ENCODE measurements at places on chromosomes 6 and 20.
A peak's percentile ranks its signal among the peaks of the same experiment; 100 is the strongest.

GRCh38 chr6:157558487-157559200 is 177.7 kb downstream of the ZDHHC14 start:
- DNase-seq, result no peak

GRCh38 chr20:10940941-10941340 is 267.1 kb upstream of the JAG1 start:
- no peak for DNase-seq

DNA sequence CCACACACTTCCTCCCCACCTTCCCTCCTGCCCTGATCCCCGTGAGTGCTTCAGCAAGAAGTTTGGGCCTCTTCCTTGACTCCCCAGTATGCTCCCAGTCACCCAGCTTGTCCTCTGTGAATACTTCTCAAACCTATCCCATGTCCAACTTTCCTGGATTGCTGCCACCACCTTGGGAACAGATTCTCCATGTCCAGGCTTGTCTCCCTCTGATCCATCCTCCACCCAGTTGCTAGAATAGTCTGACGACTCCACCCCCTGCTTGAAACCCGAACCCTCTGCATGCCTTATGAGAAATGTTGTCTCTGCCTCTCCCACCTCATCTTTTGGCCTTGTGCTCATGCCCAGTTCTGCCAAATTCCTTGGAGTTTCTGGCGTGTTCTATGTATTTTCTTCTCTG is 108.0 kb downstream of the PPP1R14C start:
- peak; percentile 62 for DNase-seq

DNA sequence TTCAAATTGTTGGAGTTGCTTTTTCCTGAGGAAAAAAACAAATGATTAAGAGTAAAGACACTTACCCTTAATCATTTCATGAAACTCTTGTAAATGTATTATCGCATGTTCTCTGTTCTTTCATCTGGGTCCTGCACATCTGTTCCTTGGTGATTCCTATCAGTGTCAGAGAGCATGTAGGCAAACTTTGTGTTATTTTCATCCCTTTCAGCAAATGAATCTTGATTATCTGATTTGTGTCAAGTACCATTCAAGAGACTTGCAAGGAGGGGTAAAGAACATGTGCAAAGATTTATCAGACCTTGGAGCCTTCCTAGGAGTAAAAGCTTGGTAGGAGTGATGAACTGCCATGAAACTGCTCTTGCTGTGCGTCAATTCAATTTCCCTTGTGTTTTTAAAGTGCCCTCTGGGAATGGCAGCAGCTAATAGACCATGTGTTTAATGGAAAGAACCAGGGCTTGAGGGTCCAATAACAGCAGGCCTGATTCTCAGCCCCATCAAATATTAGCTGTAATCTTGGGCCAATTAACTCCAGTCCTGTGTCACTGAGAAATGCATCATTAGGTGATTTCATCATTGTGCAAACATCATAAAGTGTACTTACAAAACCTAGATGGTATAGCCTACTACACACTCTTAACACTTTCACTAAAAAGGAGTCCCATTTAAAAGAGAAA is 118.9 kb upstream of the CEP85L start:
- DNase-seq, result no peak

DNA sequence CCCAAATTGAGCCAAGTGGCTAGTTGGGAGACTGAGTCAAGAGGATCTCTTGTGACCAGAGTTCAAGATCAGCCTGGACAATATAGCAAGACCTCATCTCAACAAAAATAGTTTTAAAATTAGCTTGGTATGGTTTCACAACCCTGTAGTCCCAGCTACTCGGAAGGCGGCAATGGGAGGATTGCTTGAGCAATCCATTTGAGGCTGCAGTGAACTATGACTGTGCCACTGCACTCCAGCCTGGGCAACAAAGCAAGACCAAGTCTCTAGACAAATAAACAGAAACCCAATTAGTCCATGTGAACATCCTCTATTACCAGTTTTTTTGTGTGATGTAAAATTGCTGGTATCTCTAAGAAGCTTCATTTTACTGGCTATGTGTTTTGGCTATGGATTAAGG is 106.2 kb downstream of the TULP4 start:
- DNase-seq, result peak; percentile 84

- no peak for DNase-seq
These were observed 307.0 kb upstream of the PRDM1 start for GRCh38 chr6:105779110-105779509.

DNA sequence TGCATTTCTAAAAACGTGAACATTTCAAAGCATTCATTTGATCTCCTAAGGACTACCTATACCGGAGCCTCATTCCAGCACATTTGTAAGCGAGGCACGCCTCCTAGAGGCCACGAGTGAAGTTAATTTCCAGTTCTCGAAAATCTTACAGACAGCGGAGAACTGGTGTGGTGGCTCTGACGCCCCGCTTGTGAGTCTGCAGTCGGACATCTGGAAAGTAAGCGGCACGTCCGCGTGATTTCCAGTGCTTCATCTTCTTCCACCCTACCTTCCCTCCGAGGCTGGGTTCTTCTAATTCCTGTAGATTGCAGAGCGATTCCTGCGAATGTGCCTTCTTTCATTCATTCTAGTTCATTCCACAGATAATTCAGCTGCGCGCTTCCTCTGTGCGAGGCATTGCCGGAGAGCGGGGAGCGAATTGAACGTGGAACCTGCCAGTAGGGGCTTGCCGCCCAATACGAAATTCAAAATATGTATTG is 810 bp upstream of the PRIM2 start:
- peak; percentile 96 for DNase-seq

DNA sequence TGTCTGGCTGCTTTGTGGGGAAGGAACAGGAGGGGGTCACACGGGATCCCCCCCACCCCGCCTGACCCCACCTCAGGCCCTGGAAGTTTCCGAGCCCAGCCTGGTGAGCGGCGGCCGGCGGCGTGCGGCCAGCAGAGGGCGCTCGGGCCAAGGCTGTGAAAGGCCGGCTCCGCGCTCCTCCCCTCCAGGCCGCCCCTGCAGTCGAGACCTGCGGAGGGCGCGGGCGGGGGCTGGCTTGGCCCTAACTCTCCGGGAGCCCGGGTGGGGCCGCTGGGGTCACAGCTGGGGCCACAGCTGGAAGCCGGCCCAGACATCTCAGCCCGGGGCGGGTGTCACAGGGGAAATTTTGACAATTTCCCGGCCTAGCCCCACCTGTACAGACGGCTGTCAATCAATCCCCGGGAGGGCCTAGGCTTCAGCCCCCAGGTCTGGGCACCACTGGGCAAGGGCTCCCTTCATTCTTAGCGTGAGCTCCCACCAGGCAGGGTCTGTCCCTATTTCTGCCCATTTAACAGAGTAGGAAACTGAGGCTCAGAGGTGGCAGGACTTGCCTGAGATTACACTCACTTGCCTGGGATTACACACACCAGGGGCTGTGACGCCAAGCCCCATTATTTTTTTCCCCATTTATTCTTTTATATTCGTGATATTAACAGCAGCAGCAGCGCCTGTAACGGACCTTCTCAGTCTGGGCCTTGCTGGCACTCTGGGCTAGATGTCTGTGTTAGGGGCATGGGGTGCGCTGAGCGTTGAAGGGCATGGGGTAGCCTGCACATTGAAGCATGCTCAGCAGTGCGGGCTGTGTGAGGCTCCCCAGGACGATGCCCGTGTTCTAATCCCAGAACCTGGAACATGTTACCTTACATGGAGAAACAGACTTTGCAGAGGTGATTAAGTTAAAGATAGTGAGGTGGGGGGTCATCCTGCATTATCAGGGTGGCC is 23.0 kb downstream of the ZBP1 start:
- peak; percentile 49 for DNase-seq

- peak; percentile 13 for DNase-seq
These were observed 680.7 kb upstream of the SLC35B3 start for GRCh38 chr6:9116026-9116425.

GRCh38 chr6:88989215-88989614 is 25.8 kb upstream of the RNGTT start:
- DNase-seq, result peak; percentile 84

- DNase-seq, result peak; percentile 48
These were observed 89.2 kb downstream of the FAM83B start for GRCh38 chr6:54935739-54936138.

GRCh38 chr6:31355583-31355948 is 1.4 kb downstream of the HLA-B start:
- DNase-seq, result no peak

- no peak for DNase-seq
These were observed 277.4 kb upstream of the JAG1 start for GRCh38 chr20:10951216-10951615.

GRCh38 chr6:163709693-163710092 is 295.2 kb downstream of the QKI start:
- DNase-seq, result no peak

DNA sequence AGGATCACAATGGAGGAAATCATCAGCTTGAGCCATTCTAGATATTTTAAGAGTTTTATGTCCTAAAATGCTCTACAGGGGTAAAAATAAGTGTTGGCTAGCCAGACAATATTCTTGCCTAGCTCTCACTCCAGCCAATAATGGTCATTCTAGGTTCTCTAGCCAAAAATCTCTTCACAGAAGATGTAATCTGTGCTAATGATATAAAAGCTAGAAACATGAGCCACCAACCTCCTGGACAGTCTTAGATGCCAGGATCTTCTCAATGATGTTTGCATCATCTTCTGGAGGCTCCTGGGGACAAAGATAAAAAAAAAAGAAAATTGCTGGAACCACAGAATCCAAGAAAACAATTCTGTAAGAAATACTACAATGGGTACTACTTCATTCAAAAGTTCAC is 119.1 kb downstream of the CHD6 start:
- DNase-seq, result no peak

DNA sequence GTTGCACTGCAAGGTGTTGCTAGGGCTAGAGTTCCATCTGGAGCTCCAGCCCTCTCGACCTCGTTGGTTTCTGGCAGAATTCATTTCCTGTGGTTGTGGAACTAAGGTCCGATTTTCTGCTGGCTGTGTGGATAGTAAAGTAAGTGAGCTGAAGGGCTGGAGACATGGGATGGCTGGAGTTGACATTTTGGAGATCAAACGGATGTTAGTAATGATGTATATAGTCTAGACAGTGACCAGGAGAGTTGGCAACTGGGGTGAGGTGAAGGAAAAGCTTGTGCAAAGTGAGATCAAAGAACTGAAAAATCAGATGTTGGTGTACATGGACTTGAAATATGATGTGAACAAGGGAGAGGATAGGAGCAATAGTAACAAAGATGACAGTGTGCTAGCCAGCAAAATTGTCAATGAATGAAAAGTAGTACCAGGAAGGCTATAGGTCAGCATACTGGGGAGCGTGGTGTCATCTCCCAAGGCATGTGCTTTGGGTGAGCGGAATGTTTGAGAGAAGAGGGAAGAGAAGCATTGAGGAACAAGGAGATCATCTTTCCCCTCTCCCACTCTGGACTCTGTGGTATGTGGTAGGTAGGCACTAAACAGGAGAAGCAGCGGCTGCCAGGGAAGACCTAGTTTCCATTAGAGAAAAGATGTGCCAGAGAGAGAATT is 7.8 kb downstream of the QRSL1 start:
- DNase-seq, result no peak

DNA sequence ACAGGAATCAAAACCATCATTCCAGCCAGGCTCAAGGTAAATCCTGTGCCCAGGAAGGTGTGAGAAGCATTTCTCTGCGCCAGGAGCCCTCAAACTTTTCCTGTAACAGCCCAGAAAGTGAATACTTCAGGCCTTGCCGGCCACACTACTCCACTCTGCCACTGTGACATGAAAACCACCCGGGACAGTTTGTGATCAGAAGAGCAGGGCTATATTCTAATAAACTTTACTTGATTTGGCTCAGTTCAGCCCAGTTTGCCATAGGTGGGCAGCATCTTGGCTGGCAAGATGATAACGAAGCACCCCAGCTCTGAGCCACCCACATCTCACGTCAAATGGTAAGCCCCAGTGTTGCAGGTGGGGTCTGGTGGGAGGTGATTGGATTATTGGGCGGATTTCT is 249.4 kb downstream of the DLL1 start:
- no peak for DNase-seq

- no peak for DNase-seq
These were observed 171.0 kb upstream of the PRND start for GRCh38 chr20:4550740-4551139.

Measured in choroid plexus epithelial cell (primary cell).